ENCODE measurements at places on chromosomes 7 and 10.
A peak's percentile ranks its signal among the peaks of the same experiment; 100 is the strongest.

DNA sequence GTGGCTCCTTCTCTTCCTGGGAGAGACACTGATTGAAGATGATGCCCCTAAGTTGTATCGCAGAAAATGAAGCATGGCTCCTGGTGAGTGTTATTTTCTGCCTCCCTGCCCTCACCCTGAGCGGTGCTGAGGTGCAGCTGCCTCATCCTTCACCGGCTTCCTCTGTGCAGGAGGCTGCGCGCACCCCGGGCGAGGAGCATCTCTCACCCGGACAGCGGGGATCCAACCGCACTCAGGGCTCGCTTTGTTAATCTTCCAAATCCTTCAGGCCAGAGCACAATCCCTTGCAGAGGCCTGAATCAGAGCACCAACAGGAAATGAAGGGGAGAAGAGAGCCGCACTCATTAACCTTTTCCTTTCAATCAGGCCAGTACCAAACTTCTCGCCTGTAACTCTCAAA is 910.3 kb downstream of the CCSER2 start:
- no peak for DNase-seq

GRCh38 chr7:7565018-7565680 is 1.5 kb upstream of the MIOS start:
- no peak for DNase-seq

GRCh38 chr10:66405566-66405965 is 520.3 kb upstream of the LRRTM3 start:
- no peak for DNase-seq

GRCh38 chr10:90960355-90960814 is 39.5 kb upstream of the ANKRD1 start:
- no peak for DNase-seq

DNA sequence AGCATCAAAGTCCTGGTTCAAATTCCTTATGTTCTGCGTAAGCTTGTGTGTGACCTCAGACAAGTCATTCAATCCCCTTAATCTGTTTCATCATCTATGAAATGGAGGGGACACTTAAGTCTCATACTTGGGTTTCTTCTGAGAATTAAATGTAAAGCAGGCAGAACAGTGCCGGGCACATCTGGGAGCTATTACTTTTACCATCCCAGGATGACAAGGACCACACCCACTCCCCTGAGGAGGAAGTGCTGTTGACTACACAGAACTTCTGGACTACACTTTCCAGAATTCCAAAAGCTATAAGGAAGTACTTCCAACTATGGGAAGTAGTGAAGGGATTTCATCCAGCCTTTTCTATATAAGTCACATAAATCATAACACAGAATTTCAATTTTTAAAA is 294.9 kb downstream of the IPMK start:
- DNase-seq, result no peak

GRCh38 chr10:5528989-5529701 is 4.4 kb downstream of the CALML3 start:
- no peak for DNase-seq

DNA sequence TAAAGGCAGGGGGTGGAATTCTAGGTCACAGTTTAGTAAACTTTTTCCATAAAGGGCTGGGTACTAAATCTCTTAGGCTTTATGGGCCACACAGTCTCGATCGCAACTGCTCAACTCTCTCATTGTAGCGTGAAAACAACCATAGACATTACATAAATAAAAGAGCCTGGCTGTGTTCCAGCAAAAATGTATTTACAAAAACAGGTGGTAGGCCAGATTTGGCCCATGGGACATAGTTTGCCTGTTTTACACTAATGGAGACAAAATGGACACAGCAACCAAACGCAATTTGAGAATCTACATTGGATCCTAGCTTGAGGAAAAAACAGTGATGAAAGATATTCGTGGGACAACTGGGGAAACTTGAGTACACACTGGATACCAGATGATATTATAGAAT is 23.2 kb upstream of the MALSU1 start:
- DNase-seq, result no peak

GRCh38 chr10:75657351-75657750 is 225.9 kb downstream of the LRMDA start:
- DNase-seq, result no peak

DNA sequence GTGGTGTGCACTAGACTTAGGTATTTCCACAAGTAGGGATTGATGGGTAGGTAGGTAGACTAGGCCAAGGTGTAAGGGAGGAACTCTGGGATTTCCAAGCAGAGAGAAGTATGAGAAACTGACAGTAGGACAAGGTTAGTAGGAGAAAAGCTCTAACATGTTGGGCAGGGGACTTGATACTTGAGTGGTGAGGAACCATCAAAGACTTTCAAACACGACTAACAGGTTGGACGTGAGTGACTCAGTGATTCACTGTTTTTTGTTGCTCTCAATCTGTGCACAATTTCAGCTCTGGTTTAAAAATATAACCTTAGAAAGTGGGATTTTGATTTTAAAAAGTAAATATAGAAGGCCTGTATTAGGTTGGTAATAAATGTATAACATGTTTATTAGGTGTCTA is 44.4 kb downstream of the KLHDC10 start:
- no peak for DNase-seq

GRCh38 chr10:17684537-17684936 is 40.6 kb downstream of the STAM start:
- DNase-seq, result no peak

DNA sequence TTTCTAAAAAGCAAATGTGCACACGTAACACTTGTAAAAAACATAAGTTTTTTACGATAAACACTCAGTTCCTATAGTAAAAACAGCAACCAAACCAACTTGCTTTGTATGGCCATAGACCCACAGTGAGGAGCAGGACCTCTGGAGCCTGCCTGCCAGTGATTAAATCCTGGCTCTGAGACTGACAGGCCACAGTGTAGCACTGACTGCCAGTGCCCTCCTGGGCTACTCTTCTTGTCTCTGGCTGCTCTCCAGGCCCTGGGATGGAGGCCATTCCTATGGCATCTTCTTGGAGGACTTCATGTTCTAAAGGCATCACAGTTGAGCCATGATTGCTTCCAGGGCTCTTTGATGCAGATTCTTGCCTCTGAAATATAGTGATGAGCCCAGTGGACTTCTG is 22.7 kb upstream of the TMEM254 start:
- DNase-seq, result no peak

DNA sequence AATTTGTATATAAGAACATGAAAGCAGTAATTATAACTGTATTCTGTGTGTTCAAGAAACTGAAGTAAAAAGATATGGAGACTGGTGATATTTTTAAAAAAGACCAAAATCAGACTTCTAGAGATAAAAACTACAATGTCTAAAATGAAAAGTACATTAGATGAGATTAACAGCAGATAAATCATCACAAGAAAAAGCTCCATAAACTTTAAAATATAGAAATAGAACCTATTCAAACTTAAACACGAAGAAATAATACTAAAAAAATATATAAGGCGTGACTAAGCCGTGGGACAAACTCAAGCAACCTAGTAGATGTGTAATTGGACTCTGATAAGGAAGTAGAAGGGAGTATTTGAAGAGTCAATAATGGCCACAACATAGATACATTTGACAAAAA is 189.1 kb upstream of the ZMIZ1 start:
- DNase-seq, result no peak

- no peak for DNase-seq
These were observed 60.6 kb upstream of the INPP5A start for GRCh38 chr10:132477066-132477397.

DNA sequence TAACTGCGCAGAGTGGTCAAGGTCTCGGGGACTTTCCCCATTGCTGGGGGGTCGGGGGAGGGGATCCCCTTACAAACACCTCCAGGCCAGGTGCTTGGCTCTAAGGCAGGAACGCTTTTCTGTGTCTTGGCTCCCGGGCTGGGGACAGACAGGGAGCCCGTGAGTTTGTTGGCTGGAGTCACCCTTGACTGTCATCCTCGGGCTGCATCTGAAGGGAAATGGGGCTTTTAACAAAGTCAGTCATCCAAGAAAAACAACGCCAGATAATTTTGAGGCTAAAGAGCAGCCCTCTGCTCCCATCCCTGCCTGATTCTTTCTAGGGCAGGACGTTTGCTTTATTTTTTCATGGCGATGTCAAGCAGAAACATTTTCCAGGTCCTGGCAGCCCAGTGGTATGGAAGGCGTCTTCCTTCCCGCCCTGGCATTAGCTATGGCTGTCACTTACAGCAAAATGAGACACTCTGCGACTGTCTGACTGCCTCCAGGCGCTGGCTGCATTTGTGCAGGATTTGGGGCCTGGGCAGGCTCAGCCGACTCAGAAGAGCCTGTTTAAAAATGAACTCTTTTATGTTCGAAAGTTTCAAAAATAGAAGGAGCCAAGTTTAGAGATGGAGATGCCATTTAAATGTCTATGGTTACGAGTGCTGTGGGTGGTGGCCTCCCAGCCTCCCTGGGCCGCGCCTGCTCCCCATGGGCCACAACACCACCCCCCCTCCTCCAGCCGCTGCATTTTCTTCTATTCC is 54.7 kb upstream of the TNS3 start:
- DNase-seq, result no peak

- DNase-seq, result no peak
These were observed 75.2 kb downstream of the RNLS start for GRCh38 chr10:88507826-88508453.

GRCh38 chr10:110348336-110348735 is 43.6 kb upstream of the SMNDC1 start:
- DNase-seq, result no peak

DNA sequence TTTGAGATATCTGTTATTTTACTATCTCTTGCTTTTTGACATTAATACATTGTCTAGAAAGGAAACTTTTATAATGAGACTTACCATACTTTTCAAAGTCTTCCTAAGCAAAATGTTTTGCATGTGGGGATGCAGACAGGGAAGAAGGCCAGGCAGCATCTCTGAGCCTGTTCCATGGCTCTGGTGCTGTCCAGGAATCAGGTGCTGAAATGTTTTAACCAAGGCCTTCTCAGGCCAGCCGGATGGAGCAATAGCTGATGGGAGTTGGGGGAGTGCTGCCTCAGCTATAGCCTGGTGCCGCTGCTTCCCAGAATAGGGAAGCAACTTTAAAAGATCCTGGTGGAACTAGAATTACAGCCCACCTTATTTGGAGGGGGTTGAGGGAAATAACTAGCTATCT is 38.5 kb downstream of the CRTAC1 start:
- no peak for DNase-seq

GRCh38 chr7:35185908-35186731 is 67.8 kb downstream of the TBX20 start:
- no peak for DNase-seq

GRCh38 chr7:156000601-156001396 is 188.5 kb upstream of the SHH start:
- no peak for DNase-seq

DNA sequence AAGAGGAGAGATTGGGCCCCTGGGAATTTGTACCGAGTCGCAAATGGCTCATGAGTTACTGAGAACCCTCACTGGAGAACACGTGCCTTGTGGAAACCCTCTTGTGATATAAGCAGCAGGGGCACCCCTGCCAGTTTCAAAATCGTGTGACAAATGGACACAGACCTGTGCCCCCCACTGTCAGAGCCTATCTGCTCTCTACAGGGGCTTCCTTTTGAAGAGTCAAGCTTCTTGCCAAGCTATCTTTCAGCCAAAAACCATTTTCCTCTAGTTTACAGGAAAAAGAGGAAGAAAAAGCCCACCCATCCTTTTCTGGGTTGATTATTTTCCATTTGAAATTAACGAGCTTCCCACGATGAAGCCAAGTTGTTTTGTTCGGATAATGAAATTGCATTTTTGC is 64.1 kb upstream of the MPP7 start:
- DNase-seq, result no peak

GRCh38 chr10:49057231-49057880 is 58.0 kb downstream of the VSTM4 start:
- DNase-seq, result no peak

GRCh38 chr10:66782776-66783175 is 143.1 kb upstream of the LRRTM3 start:
- no peak for DNase-seq

- DNase-seq, result no peak
These were observed 124.6 kb upstream of the MBL2 start for GRCh38 chr10:52897162-52897561.

DNA sequence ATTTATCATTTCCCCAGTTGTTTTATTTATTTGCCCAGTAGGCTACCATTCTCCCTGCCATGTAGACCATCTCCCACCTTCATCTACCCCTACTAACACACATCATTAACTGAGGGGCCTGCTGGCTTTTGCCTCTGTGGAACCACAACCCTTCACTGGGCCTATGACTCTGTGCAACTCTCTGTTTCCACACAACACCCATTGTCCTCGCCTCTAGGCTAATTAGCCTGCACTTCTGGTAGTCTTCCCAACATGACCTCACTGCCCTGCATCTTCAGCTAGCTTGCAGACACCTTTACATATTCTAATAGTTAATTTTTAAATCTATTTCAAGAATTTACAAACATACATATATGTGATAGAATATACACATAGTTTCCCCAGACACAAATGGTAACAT is 7.5 kb downstream of the ANKIB1 start:
- DNase-seq, result no peak

GRCh38 chr7:112495810-112496462 is 15.1 kb downstream of the LSMEM1 start:
- peak; percentile 39 for DNase-seq

DNA sequence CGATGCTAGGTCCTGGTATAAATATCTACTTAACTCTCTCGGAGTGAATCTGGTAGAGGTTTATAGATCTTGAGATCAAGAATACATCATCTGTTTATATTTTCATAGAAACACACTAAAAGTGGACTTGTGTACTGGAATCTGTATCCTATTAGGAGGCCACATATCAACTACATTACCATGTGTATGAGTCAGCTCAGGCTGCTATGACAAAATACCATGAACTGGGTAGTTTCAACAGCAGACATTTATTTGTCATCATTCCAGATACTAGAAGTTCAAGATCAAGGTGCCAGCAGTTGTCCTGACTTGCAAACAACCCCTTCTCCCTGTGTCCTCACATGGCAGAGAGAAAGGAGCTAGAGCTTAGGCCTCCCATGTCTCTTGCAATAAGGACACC is 113.9 kb upstream of the PFKP start:
- DNase-seq, result no peak

- no peak for DNase-seq
These were observed 85.4 kb downstream of the MACC1 start for GRCh38 chr7:20131776-20132175.

- DNase-seq, result no peak
These were observed 270.1 kb downstream of the TCERG1L start for GRCh38 chr10:131041441-131041840.

DNA sequence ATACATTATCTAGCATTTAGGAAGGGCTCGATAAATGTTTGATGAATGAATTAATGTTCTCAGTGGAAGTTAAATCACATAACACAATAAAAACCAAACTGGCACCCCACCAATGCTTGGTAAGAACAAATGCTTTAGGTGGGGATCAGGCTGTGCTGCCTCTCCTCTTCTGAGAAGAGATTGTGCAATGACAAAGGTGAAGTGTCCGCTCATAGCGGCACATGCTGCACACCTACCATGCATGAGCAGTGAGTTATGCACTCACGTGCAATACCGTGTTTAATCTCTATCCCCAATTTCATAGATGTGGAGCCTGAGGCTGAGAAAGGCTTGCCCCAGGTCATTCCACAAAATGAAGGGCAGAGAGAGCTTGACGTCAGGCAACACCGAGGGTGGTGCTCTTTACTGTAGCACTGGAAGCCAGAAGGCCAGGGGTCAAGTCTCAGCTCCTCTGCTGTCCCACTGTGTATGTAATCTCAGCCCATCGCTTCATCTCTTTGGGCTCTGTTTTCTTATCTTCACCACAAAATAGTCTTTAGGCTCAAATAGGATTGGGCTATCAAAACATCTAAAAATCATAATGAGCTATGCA is 72.9 kb upstream of the EFCAB10 start:
- no peak for DNase-seq

All from SK-N-MC (cell line).